T-helper 2 cell treated with Interferon-gamma antibody and Interleukin-4, amounts not matched to agents 5 μg/mL and 100 μg/mL, for 36 hours (primary cell): ENCODE measurements at places on chromosomes 1 and 21.

DNA sequence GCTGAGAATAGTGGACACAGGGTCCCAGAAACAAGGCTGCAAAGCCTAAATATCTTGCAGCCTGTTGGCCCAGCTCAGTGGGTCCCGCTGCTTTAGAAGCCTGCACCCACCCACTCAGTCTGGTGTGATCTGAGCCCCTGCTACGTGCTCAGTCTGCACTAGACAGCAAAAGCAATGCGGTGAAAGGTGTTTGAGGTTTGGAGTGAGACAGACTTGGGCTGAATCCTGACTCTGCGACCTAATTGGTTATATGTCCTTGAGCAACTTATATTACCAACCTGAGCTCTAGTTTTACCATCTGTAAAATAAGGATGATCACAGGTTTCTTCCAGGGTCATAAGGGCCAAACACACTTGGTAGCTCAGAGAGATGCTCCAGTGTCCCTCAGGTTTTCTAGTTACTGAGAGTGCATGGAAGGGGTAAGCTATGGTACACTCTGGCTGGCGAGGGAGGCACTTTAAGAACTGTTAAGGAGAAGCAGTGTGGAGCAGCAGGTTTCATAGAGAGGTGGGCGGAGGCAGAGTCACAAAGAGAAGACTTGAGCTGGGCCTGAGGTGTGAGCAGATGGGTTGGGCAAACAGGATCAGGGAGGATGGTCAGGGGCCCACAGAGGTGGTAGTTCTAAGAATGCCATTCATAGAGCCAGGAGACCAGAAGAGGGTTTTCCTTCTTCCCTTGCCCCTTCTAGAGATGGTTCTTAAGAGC is 10.1 kb downstream of the TMEM200B start:
- DNase-seq = no peak

DNA sequence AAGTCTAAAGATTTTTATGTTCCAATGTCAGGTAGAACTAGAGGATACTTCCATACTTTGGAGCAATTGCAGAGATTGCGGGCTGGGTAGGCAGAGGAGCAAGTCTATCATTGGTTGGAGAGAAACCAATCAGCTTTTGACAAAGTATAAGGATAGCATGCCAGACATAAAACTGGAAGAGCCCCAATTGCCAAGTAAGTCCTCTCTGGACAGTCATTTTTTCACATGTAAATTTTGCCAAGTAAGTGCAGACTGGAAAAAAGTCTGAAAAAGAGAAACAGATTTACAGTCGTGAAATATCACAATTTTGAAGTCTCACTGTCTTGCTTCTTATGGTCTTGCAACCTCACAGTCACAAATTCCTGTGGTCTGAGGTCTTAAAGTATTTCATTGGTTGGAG is 131.4 kb upstream of the C21orf91 start:
- no peak for DNase-seq

- DNase-seq = no peak
Observed at GRCh38 chr1:159121526-159121925, 45.0 kb upstream of the AIM2 start.

DNA sequence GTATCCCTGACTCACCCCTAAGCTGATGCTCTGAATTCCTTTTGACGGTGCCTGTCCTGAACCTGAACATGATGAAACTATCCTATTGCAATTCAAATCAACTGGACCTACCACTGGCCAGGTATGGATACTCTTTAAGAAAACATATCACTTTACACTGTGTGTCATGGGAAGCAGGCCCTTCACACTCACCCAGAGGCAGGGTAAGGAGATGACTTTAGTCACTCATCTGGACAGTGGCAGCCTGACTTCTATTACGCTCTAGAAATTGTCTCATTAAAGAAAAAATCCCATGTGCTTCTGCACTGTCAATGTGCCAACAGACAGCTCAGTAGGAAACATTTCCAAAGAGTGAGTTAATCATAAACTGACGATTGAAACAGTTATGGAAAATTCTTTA is 94.3 kb downstream of the VAV3 start:
- no peak for DNase-seq

DNA sequence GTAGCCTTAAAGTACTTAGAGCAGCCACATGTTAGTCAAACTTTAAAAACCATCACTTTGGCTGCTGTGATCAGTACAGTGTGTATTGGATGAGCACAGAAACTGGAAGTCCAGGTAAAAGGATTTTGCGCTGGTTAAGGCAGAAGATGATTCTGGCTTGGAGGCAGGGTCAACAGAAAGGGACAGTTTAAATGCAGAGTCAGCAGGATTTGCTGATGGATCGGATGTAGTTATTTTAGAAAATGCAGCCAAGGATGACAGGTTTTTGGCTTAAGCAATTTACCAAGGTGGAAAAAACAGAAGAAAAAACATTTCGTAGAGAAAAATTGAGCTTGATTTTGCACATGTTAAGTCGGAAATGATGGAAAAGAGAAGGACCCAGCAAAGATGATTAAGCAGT is 45.9 kb upstream of the MORC3 start:
- DNase-seq = no peak

DNA sequence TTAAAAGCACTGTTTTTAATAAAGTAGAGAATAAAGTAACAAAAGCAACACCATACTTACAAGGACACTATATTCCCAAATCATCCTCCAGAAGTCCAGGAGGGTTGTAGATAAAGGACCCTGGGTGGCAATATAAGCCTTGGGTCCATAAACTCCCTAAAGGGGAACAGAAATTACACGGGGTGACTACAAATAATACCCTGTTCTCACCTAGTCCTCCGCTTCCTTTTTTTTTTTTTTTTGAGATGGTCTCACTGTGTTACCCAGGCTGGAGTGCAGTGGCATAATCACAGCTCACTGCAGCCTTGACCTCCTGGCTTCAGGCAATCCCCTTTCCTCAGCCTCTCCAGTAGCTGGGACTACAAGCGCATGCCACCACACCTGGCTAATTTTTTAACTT is 13.1 kb downstream of the PTPN22 start:
- no peak for DNase-seq

DNA sequence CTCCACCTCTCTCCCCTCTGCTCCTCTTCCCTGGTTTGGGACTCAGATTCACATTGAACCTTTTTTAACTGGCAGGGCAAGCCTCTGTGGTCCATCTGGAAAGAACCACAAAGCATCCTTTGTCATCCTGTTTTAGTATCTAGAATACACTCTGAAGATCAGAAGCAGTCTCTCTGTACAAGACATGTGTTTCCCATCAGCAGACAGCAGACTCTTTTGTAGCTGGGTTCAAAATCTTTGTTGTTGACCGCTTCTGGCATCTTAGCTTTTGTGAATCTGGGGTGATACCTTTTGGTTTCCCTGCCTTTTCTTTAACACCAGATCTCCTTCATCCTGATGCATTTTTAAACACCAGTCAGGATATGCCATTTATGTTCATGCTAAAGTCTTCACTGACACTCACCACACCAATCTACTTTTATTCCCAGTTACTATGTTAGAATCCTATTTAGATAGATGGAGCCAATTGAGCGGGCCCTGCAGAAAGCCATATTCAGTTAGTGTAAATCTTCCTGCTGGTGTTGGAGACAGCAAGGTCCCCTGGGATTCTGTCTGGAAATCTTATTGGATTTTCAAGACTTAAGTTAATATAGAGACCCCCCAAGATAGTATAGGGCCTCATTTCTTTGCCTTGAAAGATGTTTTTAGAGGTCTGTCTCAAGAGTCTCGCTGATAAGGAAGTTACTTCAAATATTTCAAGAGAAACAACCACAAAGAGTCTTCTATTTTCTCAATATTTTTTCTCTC is 51.1 kb downstream of the ST6GALNAC3 start:
- DNase-seq = no peak

- DNase-seq = no peak
Observed at GRCh38 chr21:41653243-41653953, 113.5 kb downstream of the RIPK4 start.

- no peak for DNase-seq
Observed at GRCh38 chr1:159653201-159653600, 61.2 kb downstream of the CRP start.

DNA sequence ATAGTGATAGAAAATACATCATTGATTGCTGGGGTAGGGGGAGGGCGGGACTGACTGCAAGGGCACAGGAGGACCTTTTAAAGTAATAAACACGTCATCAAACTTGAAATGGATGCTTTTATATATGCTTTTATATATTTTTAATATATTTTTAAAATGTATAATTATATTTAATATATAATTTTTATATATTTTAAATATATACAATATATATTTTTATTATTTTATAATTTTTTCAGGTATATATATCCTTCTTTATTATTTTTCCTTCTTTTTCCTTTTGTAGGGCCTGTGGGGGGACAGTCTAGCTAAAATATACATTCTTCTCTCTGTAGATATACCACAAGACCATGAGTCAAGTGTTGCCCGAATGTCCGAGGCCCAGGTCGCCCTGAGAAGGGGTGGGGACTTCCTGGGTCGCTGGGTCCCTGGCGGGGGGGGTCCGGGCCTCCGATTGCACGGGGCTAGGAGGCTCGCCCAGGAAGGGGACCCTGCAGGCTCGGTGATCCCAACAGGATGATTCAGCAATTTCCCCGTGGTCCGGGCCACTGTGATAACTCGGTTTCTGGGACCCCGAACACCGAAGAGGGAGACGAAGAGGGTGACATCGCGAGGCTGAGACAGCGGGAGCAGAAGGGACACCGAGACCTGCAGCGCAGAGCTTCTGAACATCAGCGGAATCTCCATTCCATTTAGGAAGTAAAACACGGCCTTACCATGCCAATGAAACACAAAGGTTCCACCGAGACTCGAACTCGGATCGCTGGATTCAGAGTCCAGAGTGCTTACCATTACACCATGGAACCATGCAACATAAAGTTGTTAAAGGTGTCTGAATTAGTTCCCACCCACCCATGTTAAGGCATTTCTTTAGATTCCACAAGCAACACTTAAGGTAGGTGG is 112.5 kb upstream of the NBPF11 start:
- no peak for DNase-seq
